ENCODE measurements at places on chromosomes 2 and 18. TPM values are rescaled to one million over a fixed set of nuclear protein-coding genes. Genes with fewer than 3 reads are reported as not detected.

DNA sequence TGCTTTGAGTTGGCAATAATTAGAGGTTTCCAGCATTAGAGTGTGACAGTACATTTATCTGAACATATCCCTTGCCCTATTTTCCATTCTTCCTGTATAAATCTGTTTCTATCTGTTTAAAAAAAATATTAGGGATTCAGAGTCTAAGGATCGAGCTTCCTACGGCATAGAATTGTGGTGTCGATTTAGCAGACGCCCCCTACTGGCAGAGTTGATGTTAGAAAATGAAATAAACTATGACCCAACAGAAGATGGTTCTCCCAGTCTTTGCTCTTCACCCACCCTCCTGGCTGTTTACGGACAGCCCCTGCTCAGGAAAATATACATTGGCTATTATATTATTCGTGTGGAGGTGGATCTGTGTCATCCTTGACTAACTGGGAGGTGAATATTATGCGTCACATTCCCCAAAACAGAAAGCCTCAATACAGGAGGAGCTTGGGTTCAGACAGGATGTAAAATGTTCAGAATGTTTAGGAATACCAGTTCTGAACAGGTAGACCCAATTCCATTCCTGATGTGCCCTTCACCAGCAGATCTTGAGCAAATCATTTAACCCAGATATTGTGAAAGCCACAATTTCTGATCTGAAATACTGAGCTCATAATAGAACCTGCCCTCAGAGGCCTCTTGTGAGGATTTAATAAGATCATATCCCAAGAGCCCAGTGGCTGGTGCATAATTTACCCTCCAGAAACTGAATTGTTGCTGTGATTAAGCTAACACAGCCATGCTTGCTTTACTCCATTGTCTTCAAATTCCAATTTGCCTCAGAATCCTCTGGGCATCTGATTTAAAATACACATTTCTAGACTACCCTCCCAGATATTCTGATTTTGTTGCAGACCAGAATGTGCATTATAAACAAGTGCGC lies 10.8 kb upstream of the ERMN start:
- DNase-seq = no peak

- DNase-seq = no peak
Observed at GRCh38 chr2:54845514-54845913, 122.1 kb downstream of the EML6 start.

DNA sequence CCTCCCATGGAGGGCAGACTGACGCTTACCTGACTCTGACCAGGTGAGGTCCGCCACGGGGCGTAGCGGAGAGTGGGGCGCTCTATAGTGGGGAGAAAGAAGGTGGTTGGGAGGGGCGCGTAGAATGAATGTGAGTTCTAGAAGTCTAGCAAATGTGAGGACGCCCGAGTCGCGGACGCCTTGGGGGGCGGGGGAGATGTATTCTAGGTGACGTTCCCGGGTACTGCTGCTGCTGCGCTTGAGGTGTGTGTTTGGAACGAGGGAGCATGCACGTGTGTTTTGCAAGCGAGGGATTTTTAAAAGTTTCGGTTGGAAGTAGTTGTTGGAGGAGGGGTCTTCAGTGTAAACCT lies 758 bp downstream of the RIF1 start:
- no peak for DNase-seq

GRCh38 chr2:122713800-122714199 lies 958.3 kb downstream of the TSN start:
- DNase-seq = no peak

- DNase-seq = no peak
Observed at GRCh38 chr18:3611313-3612090, 161.5 kb downstream of the TGIF1 start.

GALNT14 gene
- 0.38 TPM for total RNA-seq

SIX2 gene
- total RNA-seq = 0.65 TPM

DNA sequence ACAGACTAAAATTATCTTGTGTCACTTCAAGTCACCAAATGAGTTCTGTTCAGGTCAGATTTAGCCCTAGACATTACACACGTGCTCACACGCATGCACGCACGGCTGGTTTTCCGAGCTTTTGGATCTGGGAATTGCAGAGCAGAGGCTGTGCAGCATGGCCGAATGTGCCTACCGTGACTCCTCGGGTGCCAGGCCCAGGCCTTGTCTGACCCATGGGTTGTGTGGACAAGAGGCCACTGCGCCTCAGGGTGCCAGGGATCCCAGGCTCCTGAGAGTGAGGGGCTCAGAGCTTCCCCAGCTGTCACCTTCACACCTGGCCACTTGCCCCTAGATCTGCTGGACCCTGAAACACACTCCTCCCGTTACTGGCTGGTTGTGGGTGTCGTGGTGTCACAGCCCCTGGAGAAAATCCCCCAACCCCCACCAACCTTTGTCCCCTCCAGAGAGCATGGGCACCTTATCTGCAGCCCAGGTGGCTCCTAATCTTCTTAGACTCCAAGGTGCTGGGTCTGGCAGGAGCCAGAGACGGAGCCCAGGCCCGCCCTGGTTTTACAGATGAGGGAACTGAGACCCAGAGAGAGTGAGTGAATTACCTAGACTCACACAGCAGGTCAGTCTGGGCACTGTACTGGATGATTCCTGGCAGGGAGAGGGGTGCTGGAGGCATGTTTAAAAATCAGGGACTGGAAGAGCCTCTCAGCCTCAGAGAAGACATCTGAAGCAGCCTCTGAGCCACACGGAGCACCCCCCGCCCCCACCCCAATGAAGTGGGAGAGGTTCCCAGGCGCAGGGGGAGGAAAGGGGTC lies 56.8 kb downstream of the ATOH8 start:
- no peak for DNase-seq

DNA sequence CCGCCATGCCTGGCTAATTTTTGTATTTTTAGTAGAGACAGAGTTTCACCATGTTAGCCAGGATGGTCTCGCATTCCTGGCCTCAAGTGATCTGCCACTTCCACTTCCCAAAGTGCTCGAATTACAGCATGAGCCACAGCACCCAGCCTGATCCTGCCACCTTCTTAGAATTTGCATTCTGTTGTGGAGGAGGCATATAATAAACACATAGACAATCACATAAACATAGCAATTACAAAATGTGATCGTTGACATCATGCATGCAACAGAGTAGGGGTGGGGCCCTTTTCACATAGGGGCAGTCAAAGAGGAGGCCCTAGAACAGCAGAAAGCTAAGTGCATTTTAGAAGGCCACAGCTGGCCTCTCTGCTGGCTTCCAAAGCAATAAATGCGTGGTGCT lies 39.9 kb upstream of the TSPYL6 start:
- no peak for DNase-seq

- DNase-seq = no peak
Observed at GRCh38 chr2:165508927-165509326, 39.4 kb downstream of the CSRNP3 start.

DNA sequence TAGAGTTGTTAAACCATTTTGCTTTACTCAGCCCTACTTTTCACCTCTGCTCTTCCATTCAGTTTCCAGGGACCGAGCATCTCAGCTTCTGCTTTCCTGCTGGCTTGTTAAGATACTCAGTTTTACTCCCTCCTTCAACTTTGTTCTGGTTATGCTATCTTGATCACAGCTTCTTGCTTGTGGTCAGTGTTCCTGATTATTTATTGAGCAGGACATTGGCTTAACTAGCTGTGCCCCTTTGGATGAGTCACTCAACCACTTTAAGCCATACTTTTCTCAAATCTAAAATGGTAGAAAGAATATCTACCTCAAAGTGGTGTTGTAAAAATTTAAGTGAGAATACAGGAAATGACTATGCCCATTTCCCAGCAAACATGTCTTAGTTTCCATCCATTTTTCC lies 124.0 kb downstream of the KYNU start:
- no peak for DNase-seq

COL4A4 gene
- 13.6 TPM for total RNA-seq

CHST9 gene
- total RNA-seq = 8.3 TPM

DNA sequence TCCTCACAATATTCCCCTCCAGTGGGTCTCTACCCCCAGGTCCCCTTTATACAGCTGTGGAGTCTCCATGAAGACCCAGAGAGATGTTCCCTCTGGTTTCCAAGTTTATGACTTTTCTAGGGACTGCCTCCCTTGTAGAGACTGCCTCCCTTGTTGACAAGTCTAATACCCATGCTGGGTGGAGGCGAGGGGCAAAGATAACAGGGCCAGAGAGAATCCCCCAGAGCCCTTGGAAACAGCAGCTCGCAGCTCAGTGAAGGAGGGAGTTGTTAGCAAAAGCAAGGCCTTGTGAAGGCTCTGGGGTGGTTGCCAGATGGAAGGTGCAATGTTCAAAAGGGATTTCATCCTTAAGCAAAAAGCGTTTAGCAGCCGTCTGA lies 75.0 kb upstream of the GATA6 start:
- no peak for DNase-seq

DNA sequence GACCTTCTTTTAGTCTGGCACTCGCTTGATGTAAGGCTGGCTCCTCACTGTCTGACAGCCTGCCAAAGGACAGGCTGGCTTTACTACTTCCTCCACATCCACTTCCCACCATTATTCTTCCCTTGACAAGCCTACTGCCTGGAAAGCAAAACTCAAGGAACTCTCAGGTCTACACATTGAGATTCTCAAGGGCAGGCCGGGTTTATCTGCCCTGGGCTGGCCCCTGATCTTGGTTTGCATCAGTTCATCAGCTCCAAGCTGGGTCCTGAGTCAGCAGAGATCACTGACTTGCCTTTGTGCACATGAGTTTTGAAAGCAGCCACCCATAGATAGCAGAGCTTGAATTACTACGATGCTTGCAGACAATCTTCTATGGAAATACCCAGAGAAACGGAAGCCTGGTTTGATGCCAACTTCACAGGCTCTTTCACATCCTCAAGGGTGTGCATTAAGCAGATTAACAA lies 53.9 kb downstream of the KCTD18 start:
- DNase-seq = no peak

GRCh38 chr2:240149943-240150784 lies 9.7 kb upstream of the OTOS start:
- DNase-seq = no peak

- peak; percentile 33 for DNase-seq
Observed at GRCh38 chr2:240777456-240778212, 42.4 kb downstream of the KIF1A start.

- no peak for DNase-seq
Observed at GRCh38 chr2:109139002-109139401, 10.0 kb downstream of the SH3RF3 start.

DNA sequence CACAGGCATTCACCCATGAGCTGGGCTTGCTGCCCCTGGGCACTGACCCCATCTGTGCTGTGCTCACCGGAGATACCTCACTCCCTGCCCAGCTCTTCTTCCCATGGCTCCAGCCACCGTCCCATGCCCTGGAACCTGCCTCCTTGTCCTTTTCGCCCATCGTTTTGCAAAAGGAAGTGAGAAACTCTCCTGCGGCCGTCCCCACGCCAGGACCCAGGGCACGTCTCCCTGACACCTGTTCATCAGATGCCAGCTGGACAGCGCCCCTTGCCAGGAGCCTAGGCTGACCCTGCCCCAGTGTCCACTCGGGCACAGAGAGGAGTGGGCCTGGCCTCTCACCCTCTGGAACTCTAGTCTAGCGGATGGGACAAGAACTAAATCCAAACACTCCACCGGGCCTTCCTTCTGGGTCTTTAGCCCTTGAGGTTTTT lies 238.6 kb downstream of the SEPTIN10 start:
- peak; percentile 53 for DNase-seq

RAX gene
- total RNA-seq = not detected

CELF4 gene
- not detected for total RNA-seq

DNA sequence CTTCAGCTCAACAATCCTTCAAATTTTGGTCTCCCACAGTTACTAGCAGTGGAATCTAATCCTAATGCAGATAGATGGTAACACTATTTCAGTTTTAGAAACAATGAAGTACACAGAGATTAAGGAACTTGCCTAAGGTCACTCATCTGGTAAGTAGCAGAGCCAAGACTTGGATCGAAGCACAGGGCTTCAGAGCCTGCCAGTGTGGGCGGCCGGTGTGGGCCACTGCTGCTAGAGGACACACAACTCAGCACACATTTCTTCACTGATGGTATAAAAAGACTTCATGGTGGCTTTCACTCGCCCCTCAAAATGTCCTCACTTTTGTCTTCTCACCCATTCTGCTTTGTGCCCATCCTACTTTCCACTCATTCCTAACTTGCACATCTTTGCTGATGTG lies 11.1 kb downstream of the C2orf74 start:
- DNase-seq = no peak

RAD51AP2 gene
- 0.11 TPM for total RNA-seq

GRCh38 chr18:52766002-52766545 lies 426.1 kb downstream of the DCC start:
- peak; percentile 50 for DNase-seq

GRCh38 chr2:136527560-136527959 lies 237.8 kb upstream of the THSD7B start:
- no peak for DNase-seq

DSG1 gene
- 0.68 TPM for total RNA-seq

- DNase-seq = no peak
Observed at GRCh38 chr2:222747526-222748160, 76.2 kb downstream of the MOGAT1 start.

GPAT2 gene
- total RNA-seq = 6.1 TPM

TMEM247 gene
- total RNA-seq = not detected

GRCh38 chr2:179536185-179536584 lies 271.6 kb upstream of the SESTD1 start:
- DNase-seq = no peak

SOS1 gene
- total RNA-seq = 23.8 TPM

DNA sequence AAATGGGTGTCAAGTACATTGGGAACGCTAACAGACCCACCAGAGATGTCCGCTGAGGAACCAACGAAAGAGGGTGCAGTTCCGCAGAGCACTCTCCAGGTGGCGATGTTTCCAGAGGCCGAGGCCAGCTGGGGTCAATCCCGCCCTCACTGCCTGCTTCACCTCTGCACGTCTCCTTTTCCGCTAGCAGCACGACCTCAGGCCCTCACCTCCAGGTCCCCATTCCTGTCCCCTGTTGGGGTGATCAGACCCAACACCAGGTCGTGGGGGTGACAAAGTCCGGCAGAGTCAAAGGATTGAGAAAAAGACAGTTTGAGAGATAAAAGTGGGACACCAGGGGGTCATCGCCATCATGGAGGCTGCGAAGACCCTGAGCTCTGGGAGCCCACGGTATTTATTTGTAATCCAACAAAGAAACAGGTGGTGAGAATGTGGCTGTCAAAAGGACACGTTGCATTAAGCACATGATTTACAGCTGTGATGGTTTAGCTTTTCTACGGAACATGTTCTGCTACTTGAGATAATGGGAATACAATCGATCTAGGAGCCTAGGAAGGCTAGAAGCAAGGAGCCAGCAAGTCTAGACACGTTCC lies 27.3 kb downstream of the ZAP70 start:
- no peak for DNase-seq

- peak; percentile 79 for DNase-seq
Observed at GRCh38 chr2:152097801-152098495, 896 bp downstream of the CACNB4 start.

CNGA3 gene
- total RNA-seq = not detected

CNOT11 gene
- total RNA-seq = 39.0 TPM

- DNase-seq = no peak
Observed at GRCh38 chr18:55833543-55833942, 245.6 kb upstream of the TCF4 start.
